ENCODE measurements at places on chromosomes 16 and 17.

DNA sequence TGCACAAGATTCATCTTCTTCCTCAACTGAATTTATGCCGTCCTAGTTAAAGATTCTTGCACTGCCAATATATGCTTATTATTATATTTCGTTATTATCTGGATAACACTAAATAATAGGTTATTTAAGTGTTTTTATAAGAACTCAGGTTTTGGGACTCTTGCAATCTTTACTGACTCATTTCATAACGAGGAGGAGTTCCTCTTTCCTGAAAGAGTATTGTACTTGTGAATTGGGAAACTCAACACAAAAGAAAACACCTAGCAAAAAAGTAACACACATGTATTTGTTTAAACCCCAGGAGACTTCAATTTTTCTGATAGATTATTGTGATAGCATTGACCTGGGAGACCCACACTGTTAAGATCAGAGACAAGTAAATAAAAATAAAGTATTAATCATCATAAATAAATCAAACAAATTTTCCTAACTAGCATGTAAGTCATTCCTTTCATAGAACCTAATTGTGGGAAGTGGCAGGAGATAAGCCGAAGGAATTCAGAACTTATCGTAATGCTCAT, 505.8 kb downstream of the KCNJ2 start:
- DNase-seq: no peak

DNA sequence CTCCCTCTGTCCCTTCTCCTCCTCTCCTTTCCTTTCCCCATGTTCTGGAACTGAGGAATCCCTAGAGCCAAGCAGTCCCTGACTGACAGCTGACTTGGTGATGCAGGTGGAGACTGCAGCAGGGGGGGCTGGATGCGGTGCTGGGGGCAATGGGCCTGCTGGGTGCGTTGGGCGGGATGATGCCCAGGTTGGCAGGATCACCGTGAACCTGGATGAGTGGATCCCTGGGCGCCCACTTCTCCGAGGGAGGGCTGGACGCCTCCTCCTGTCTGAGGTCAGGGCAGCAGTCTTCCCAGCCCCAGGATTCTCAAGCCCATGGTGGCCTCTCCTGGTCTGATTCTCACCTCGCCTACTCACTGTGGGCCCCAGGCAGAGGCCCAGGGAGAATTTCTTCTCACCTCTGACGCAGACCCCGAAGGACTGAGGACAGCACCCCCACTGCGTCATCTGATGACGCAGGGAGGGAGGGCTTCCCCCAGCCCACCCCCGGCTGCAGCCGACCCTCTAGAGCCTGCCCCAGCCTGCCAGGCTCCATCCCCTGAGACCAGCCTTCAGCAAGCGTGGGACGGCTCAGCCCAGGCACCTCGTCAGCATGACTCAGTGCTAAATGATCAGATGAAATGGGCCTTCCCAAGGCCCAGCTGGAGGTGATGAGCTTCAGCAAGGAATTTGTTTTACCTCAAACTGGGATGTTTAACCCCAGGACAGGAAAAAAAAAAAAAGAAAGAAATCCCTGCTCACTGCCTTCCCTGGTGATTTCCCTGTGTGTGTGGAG, 188.0 kb upstream of the TNRC6C start:
- DNase-seq: no peak

DNA sequence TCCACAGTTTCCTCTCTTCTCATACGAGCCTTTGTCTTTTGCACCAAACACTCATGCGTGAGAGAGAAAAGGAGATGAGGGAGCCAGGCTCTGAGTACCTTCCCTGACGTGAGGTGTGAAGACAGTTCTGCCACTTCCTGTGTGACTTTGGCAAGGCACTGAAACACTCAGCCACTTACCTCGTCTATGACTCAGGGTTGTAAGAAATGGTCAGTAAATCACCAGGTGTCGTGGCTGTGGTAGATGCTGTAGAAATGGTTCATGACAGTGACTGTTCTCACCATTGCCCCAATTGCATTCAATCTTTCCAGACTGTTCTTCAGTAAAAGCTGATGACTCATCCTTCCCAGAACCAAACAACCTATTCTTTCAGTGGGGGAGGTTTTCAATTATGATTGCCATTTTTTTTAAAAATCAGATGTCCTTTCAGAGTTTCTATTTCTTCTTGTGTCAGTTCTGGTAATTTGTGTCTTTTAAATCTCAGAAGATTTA, 49.2 kb upstream of the CBFA2T3 start:
- no peak for DNase-seq

GRCh38 chr17:1001640-1002411, 4.9 kb downstream of the TIMM22 start:
- no peak for DNase-seq

- DNase-seq: no peak
Observed at GRCh38 chr17:77449373-77449907, 308.7 kb downstream of the SEC14L1 start.

DNA sequence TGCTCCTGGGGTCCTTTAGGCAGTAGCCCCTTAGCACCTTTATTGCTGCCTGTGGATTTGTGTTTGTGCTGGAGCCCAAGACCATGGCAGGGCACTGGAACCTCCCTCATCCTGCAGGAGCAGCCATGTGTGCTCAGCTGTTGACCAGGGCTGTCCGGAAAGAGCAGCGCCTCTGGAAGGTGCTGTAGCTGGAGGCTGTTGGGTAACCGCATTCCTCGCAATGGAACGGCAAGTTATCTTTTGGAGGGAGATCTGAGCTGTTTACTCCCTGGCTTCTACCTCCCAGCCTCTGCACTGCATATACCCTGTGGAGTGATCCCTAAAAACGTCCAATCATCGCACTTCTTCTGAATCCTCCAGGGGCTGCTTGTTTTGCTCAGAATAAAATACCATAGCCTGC, 291.0 kb downstream of the SNX29 start:
- no peak for DNase-seq

DNA sequence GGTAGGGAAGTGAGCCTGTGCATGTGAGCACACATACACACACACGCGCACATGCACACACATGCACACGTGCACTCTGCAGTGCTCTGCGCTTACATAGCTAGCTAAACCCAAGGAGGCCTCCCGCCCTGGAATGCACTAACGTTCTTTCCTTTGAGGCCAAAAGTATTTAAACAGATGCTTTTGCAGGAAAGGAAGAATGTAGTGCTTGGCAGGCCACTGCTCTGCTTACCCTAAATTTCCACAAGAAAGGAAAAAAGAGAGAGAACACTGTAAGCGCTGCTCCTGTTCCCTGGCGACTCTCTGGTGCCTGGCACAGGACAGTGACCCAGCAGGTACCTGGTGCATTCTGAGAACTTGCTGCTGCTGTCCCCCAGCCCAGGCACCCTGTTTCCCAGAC, 31.3 kb upstream of the MRPS23 start:
- no peak for DNase-seq

- DNase-seq: no peak
Observed at GRCh38 chr17:31738067-31738466, 121.0 kb downstream of the COPRS start.

DNA sequence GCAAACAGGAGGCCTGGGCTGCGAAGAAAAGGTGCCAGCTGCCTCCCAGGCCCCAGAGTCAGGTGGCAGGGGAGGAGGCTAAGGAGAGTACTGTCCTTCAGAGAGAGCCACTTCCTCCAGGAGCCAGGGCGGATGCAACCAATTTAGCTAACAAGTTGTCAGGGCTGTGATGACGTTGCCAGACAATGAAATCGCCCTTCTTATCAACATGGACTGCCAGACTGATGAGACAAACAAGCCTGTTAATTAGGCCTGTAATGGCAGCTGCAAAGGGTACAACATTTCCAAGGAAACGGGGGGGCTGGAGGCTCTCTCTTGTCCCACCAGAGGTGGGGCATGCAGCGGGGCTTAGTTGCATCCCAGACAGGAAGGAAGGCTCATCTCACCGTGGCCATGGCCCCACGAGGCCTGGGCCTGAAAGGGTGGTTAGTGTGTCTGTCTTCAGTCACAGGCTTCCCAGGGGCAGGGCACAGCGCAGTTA, 111.8 kb downstream of the SDK2 start:
- no peak for DNase-seq

GRCh38 chr16:31695667-31696066, 168.0 kb downstream of the AHSP start:
- DNase-seq: no peak

DNA sequence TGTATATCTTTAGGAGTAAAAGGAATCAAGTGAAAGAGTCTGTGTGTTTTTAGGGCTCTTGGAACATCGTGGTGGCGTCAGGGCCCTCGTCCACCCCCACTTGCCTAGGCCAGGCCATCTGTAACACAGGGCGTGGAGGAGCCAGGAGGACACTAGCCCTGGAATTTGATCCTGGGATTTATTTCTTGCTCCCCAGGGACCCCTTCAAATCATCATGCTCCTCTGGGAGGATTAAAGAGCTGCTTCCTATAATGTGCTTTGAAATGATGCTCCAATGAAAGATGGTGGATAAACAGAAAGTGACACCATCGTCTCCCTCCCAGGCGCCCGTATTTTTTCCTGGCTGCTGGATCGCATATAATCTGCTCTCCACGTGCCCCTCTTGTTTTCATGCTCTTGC, 113.3 kb downstream of the AATF start:
- no peak for DNase-seq

GRCh38 chr17:57441270-57441600, 184.9 kb downstream of the MSI2 start:
- no peak for DNase-seq

DNA sequence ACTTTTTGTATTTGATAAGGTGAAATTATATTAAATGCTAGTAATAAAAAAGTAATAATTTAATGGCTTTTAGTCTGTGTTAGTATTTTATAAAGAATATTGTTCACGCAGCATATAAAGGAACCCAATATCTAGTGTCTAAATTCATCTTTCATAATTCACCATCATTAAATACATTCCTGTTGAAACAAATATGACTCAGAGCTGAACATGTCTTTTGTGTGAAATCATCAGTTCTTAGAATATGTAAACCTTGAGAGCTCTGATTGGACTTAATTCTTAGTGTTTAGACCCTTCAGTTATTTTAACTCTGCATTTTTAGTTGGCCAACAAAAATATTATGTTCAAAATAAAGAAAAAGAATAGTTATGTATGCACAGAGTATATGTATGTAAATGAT, 71.8 kb downstream of the ABHD15 start:
- DNase-seq: no peak

- no peak for DNase-seq
Observed at GRCh38 chr16:63613701-63614100, 1508.2 kb downstream of the CDH11 start.

- no peak for DNase-seq
Observed at GRCh38 chr17:76199469-76199868, 40.8 kb downstream of the RNF157 start.

DNA sequence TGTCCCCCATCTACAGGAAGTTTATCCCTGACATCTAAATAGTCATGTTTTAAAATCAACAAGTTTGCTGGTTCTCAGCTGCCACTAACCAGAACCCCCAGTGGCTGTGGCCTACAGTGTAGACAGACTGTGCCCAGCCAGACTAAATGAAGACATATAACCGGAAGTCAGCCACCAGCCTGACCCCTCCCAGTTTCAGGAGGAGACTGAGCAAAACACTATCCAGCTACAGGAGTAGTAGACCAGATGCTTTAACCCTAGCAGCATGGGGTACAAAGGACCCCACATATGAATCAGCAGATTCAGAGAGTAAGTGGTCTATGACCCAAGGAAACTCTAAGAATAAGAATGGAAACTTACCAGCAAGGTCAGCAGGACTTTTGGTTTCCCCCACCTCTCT, 83.4 kb downstream of the HIC1 start:
- DNase-seq: no peak

- no peak for DNase-seq
Observed at GRCh38 chr17:80836971-80837481, 154.6 kb upstream of the CHMP6 start.

- no peak for DNase-seq
Observed at GRCh38 chr17:68033636-68034451, 1.7 kb upstream of the KPNA2 start.

- DNase-seq: no peak
Observed at GRCh38 chr16:49977427-49977826, 47.6 kb upstream of the CNEP1R1 start.

GRCh38 chr17:59361386-59361785, 29.9 kb downstream of the YPEL2 start:
- no peak for DNase-seq

DNA sequence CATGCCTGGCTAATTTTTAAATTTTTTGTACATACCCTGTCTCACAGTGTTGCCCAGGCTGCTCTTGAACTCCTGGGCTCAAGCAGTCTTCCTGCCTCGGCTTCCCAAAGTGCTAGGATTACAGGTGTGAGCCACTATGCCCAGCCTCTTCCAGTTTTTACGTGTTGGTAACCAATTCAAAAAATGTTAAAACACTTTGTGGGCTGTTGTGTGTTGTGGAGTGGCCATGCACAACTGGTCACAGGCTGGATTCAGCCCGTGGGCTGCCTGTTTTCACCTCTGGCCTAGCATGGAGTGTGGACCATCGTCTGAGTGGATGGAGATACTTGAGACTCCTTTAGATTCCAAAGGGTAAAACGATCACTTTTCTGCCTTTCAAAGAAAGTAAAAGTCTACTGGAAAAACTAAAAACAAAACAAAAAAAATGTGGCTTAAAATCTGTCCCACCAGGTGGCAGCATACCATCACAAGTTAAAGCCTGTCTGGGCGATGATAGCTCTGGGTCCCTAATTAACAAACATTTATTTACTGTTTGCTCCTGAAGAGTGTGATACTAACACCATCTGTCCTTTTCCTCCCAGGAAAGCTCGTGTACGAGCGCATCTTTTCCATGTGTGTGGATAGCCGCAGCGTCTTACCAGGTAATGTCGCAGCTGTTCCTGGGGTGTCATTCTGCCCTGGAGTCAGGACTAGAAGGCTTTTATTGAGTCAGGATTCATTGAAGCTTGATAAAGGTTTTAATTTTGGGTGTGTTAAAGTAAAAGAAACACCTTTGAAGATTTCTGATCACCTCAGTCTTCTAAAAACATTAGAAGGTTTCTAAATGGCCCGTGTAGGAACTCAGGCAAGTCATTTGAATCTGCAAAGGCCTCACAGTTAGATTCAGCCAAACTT, 45.8 kb downstream of the VPS35L start:
- DNase-seq: peak; percentile 19

DNA sequence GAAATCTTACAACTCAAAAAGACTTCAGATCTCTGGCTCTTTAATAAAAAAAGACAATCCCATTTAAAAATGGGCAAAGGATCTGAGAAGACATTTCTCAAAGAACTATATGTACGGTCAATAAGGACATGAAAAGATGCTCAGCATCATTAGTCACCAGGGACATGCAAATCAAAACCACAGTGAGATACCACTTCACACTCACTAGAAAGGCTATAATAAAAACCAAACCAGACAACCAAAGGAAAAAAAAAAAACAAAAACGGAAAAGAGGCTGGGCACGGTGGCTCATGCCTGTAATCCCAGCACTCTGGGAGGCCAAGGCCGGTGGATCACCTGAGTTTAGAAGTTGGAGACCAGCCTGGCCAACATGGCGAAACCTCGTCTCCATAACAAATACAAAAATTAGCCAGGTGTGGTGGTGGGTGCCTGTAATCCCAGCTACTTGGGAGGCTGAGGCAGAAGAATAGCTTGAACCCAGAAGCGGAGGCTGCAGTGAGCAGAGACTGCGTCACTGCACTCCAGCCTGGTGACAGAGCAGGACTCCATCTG, 1.7 kb upstream of the NPIPB7 start:
- no peak for DNase-seq

DNA sequence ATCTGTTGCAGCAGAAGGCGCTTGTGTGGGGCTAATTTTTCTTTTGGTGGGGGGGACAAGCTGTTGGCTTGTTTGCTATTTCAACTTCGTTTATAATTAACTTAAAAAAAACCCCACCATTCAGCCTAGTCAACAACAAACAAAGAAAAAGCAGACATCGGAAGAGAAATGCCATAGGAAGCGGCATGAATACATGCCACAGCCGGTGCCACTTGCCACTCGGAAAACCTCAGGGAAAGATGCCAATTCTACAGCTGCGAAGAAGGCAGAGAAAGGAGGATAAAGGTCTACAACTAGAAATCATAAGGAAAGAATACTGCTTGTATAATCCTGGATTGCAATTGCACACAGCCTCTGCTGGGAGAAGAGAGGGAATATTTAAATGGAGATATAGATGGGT, 254.4 kb upstream of the PMFBP1 start:
- no peak for DNase-seq
